ENCODE measurements at places on chromosomes 13 and 19.

- no peaks in the 10 kb centered on the region for H3K4me1 ChIP-seq
- H3K4me3 ChIP-seq, result no peak overlapping the region
- DNase-seq, result no peak
- H3K27ac ChIP-seq, result no peak overlapping the region
- no peaks in the 10 kb centered on the region for H3K27me3 ChIP-seq
- H3K36me3 ChIP-seq, result peaks cover 45% of the 10 kb centered on the region
Observed at GRCh38 chr13:113226873-113227450, 17.5 kb downstream of the CUL4A start.

GRCh38 chr19:23769691-23770468, 11.2 kb upstream of the ZNF681 start:
- no peaks in the 10 kb centered on the region for H3K27me3 ChIP-seq
- no peak for DNase-seq
- no peak overlapping the region for H3K27ac ChIP-seq

- H3K36me3 ChIP-seq, result no peaks in the 10 kb centered on the region
- no peak overlapping the region for H3K4me3 ChIP-seq
- H3K27me3 ChIP-seq, result no peaks in the 10 kb centered on the region
- peaks cover 46% of the 10 kb centered on the region for H3K4me1 ChIP-seq
- peak overlapping the region; percentile 96 for H3K27ac ChIP-seq
Observed at GRCh38 chr13:39777021-39777420, 121.6 kb downstream of the COG6 start.

GRCh38 chr13:24276306-24276705, 33.1 kb upstream of the C1QTNF9 start:
- no peak overlapping the region for H3K27ac ChIP-seq
- H3K4me3 ChIP-seq, result no peak overlapping the region
- no peak for DNase-seq

DNA sequence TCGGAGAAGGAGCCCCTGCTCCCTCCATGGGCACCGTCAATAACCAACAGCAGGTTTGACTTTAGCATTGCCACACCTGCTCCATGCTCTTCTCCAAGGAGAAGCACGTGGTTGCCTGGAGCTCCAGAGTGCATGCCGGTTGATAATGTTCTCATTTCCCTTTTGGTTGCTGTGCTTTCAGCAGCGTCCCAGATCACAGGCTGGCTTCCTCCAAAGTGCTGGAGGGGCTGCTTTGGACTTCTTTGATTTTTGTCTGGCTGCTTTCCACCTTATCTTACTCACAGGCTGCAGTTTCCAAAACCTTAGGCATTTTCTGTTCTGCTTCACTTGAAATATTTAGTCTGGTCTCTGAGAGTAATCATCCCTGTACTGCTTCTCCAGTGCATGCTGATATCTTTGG, 123.8 kb upstream of the IRS2 start:
- H3K27me3 ChIP-seq, result no peaks in the 10 kb centered on the region
- H3K27ac ChIP-seq, result no peak overlapping the region
- no peak overlapping the region for H3K4me3 ChIP-seq
- no peaks in the 10 kb centered on the region for H3K36me3 ChIP-seq

GRCh38 chr19:55611300-55611982, 6.0 kb downstream of the ZNF865 start:
- H3K36me3 ChIP-seq, result peaks cover 32% of the 10 kb centered on the region
- peaks cover 5% of the 10 kb centered on the region for H3K4me1 ChIP-seq
- peak; percentile 9 for DNase-seq
- no peaks in the 10 kb centered on the region for H3K27me3 ChIP-seq
- H3K27ac ChIP-seq, result no peak overlapping the region

DNA sequence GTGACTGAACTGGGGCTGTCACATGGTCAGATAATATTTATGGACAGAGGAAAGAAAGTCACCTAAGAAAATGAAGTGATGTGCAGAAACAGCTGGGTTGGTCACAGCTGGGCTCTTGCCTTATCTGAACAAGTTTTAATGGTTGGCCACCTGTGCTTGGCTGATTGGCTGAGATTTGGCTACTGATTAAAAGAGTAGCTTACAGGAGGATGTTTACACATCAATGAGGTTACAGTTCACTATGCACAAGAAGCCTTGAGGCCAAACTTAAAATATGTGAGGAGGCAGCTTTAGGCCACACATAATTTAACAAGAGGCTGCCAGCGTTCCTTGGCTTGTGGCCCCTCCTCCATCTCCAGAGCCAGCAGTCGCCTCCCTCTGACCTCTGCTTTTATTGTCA, 99.2 kb upstream of the C1QTNF9B start:
- no peak overlapping the region for H3K27ac ChIP-seq
- no peak for DNase-seq
- no peak overlapping the region for H3K4me3 ChIP-seq
- H3K36me3 ChIP-seq, result no peaks in the 10 kb centered on the region

DNA sequence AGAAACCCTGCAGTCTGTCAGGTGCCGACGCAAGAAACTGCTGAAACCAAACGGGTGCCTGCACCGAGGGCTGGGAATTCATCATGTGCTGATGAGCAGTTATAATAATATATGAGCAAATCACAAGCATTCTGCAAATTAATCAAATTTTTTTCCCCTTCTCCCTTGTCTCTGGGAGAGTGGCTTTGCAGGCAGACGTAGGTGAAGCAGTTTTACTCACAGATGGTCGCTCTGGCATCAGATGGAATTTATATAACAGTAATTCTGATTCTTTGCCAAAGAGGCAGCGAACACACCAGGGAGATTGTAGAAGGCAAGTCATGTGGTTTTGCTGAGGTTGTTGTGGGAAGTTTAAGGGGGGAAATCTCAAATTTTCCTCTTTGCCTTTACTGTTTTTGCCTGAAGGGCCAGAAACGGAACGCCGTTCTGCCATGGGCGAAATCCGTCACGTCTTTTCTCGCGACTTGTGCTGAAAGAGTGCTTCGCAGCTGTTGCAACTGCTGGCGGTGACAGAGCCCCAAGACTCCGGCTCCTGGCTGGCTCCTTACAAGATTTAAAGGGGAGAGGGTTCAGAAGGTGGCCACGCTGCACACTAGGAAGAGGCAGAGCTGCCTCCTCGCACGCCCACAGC, 320.1 kb downstream of the ZNF536 start:
- no peaks in the 10 kb centered on the region for H3K36me3 ChIP-seq
- no peak overlapping the region for H3K27ac ChIP-seq
- no peaks in the 10 kb centered on the region for H3K27me3 ChIP-seq
- peak overlapping the region; percentile 21 for H3K4me3 ChIP-seq

GRCh38 chr19:19460258-19460731, 54.8 kb downstream of the GATAD2A start:
- H3K27me3 ChIP-seq, result no peaks in the 10 kb centered on the region
- H3K36me3 ChIP-seq, result peaks cover 5% of the 10 kb centered on the region
- DNase-seq, result no peak
- no peak overlapping the region for H3K4me3 ChIP-seq
- H3K27ac ChIP-seq, result peak overlapping the region; percentile 67
- H3K4me1 ChIP-seq, result peaks cover 50% of the 10 kb centered on the region

DNA sequence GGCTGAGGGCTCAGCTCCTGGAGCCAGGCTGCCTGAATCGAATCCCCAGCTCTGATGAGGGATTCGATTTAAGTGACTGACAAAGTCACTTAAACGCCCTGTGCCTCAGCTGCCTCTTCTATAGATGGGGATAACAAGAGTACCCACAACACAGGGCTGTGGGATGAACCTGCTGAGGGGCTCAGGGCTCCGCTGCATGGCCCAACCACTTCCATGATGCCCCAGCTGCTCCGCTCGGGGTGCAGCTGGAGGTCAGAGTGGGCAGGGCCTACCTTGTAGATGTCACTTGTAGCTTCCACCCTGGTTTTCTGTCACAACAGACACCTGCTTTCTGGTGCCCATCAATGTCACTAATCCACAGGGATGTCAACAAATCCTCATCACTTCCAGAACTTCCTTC, 39.2 kb downstream of the STK24 start:
- H3K27ac ChIP-seq, result no peak overlapping the region
- no peak for DNase-seq
- H3K4me1 ChIP-seq, result peaks cover 50% of the 10 kb centered on the region
- H3K27me3 ChIP-seq, result no peaks in the 10 kb centered on the region
- peaks cover 6% of the 10 kb centered on the region for H3K36me3 ChIP-seq

GRCh38 chr19:51480590-51480989, 2.3 kb downstream of the CEACAM18 start:
- DNase-seq, result no peak
- no peak overlapping the region for H3K27ac ChIP-seq
- no peaks in the 10 kb centered on the region for H3K4me1 ChIP-seq
- no peaks in the 10 kb centered on the region for H3K36me3 ChIP-seq
- H3K4me3 ChIP-seq, result no peak overlapping the region
- peaks cover 16% of the 10 kb centered on the region for H3K27me3 ChIP-seq

DNA sequence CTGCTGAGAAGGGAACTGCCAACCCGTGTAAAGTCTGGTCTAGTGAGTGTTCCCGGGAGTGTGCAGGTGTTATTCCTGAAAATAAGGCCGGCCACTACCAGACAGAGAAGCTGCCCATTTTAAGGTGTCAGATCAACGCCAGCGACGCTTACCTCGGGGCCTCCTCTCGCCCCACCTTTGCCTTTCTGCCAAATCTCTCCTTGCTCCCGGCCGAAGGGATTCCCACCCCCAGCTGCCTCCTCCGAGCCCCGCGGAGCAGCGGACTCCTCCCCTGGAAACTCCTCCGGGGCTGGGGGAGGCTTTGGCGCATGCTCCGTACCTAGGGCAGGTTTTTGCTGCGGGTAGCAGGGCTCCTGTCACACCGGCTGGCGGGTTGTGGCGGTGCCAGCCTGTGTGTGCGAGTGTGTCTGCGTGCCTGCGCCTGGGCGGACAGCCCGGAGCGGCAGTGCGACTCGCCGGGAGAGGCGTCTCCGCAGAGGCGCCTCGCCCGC, at the start of gene HS6ST3:
HS6ST3 (plus strand) TSS at position 359 of the 491 bp plus-strand sequence.
- H3K4me1 ChIP-seq, result peaks cover 7% of the 10 kb centered on the region
- peaks cover 34% of the 10 kb centered on the region for H3K27me3 ChIP-seq
- peak; percentile 79 for DNase-seq
- H3K4me3 ChIP-seq, result peak within 1 kb of the TSS; percentile 53
- H3K36me3 ChIP-seq, result no peaks in the 10 kb centered on the region

Data from SK-N-SH (cell line).